ENCODE measurements at places on chromosomes 1 and 21.

DNA sequence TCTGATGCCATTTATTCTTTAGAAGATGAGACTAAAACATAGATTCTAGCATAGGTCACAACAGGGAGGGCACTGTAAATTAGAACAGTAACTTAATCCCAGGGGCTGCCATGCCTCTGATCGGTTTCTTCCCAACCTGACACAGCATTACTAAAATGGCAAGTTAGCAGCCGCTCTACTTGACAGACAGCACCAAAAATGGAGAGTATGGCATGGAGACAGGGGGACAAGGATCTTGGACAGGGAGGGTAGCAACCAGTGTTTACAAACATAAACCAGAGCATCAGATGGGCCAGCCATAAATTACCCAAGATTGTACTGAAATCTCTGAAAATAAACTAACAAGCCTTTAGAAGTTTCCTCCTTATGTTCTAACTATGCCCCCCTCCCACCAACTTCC is 5.9 kb downstream of the DUSP10 start:
- no peak for DNase-seq

GRCh38 chr1:112868191-112868590 is 87.8 kb downstream of the SLC16A1 start:
- no peak for DNase-seq

GRCh38 chr1:29912425-29912824 is 676.1 kb downstream of the PTPRU start:
- no peak for DNase-seq

- no peak for DNase-seq
These were observed 12.6 kb downstream of the NPL start for GRCh38 chr1:182802006-182802803.

DNA sequence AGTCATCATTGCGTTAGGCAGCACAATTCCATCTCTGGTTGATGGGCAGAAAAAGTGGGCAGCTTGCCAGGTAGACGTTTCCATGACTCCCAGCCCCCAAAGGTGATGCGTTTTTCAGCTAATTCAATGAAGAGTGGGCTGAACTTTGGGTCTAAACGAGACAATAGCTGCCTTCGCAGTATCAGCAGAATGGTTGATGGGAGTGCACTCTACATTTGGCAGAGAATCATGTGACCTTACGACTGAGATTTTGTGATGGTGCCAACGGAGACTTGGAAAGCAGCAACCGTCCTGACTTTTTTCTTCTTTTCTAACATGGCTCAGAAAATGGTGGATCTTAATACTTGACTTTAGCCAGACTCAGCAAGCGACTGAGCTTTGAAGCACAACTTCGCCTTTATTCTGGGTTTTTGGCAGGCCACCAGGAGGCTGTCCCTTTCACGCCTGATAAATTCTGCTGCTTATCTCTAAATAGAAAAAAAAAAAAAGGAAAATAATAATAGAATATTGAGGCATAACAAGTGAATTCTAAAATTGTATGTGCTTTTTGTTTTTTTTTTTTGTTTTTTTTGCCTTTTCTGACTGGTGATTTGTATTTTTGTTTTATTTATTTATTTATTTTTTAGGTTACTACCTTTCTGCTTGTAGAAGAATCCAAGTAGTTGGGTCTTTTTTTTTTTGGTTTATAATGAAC is 804.8 kb downstream of the USP25 start:
- DNase-seq, result no peak

DNA sequence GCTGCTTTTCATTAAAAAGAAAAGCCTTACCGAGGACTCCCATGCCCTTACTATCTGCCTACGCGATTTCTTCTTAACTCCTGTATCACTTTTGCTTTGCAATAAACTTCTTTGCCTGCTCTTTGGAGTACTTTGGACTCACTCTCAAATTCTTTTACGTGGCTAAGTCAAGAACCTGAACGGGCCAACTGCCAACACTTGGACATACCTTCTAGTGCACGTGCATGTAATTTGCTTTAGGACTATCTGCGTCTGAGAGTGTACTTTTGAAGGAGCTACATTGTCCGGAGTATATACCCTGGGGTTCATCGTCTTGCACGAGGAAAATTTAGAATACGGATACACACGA is 3.6 kb upstream of the OTUD3 start:
- DNase-seq, result no peak

DNA sequence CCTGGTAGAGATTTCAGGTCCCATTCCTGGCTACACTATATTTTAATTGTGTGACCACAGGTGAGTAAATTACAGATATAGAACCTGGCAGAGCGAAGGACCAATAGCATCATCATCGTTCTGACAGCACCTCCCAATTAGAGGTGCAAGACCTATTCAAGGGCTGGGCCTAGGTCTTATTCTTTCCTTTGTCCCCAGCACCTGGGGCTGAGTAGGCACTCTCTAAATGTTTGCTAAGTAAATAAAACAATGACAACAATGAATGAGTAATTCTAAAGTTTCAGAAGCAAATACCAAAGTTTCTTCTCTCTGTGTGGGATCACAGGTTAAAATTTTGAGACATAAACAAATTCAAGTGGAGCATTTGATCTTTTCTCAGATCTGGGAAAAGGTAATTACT is 32.7 kb downstream of the BEND5 start:
- DNase-seq, result no peak

DNA sequence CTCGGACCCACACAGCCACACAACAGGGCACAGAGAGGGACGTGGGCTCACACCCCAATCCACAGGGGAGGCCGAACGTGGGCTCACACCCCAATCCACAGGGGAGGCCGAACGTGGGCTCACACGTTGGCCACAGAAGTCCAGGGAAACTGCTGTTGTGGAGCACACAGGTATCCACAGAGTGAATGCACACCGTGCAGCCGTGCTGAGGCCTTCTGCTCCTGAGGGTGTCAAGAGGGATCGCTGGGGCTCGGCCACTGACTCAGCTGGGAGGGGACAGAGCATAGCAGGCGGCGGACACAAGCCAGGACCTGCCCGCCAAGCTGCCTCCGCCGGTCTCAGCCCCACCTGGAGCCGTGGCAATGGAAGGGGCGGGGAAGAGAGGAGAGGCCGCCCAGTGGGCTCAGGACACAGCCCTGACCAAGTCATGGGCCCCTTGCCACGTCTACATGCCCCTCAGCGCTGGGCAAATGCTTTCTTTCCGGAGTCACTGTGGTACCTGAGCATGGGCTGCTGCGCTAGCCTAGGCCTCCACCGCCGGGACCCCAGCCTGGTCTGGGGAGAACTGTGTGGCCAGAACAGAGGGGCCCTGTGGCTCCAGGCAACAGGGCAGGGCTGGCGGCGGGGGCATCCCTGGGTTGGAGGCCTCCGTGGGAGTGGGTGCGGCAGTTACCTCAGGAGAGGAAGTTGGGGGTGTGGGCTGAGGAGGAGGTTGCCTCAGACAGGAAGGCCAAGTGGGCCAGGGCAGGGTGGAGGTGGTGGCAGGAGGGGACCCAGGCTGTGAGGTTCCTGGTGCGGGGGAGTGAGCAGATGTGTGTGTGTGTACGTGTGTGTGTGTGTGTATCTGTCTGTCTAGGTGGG is 1.2 kb downstream of the SYTL1 start:
- DNase-seq, result peak; percentile 76

DNA sequence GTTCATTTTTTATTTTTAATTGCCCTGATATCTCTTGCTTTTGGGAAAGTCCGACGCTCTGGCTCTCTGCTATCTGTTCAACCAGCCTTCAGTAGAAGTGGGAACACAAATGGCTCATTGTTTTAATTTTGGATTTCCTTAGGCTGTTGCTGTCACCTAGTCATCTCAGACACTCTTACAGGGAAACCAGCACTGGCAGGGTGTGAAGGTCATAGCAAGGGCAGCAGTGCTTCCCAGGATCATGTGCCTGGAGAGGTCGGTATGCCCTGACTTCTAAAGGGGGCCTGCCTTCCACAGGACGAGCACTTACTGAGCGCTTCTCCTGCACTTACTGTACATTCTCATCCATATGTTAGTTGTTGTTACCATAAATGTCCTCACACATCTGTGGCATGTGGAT is 224.2 kb downstream of the DISC1 start:
- no peak for DNase-seq

DNA sequence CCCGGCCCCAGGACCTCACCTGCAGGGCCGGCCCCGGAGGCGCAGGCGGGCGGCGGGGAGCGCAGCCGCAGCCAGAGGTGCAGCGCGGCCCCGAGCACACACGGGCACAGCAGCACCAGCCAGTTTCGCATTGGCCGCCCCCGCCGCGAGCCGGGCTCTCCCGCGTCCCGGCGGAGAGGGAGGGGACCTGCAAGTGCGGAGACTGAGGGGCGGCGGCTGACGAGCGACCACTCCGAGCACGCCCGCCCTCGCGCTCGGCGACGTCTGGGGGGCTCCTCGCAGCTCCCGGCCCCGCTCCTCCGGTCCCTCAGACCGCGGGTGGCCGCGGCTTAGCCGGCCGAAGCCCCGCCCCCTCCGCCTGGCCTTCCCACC is at the start of gene B3GALNT2:
Gene B3GALNT2 (minus strand): TSS at position 331 of the 372 bp plus-strand sequence. CDS start 200 bp downstream, at position 131.
- no peak for DNase-seq

DNA sequence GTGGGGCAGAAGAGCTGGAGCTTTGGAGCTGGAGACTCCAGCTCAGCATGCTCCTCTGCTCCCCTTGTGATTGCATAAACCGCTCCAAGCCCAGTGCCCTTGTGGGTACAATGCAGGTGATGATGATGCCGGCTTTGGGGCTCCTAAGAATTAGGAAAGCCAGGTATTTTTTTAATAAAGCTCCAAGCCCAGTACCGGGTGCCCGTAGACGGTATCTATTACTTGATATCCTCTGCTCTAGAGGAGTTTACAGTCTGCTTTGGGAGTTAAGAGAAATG is 27.2 kb downstream of the TENT5C start:
- no peak for DNase-seq

DNA sequence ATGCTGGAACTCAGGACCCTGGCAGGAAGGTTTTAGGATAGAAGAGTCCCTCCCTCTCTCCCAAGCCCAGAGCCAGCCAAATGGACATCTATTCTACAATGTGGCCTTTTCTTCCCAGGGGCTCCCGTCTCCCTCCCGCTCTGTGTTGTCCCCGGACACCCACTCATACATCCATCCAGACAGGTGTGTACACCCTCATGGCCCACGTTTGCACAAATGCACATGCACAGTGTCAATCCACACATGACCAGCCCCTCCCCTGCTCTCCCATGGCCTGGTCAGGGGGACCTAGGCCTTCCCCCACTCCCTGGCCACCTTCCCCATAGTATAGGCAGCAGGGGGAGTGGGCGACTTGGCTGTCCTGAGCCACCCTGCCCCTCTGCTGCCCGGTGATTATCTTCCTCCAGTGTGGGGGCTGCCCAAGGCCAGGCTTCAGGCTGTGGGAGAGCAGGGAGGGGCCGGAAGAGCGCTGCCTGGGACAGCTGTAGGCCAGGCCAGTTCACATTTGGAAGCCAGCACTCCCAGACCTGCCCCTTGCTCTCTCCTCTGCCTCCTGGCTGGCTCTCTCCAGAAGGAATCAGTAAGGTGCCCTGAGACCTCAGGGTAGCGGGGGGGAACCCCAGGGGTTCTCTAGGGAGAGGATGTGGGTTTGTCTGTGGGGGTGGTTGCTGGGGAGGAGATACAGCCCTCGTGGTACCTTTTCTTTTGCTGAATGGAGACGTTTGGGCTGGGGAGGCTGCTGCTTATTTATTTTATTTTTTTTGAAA is 4.1 kb upstream of the PTPN7 start:
- peak; percentile 68 for DNase-seq

- no peak for DNase-seq
These were observed 170.6 kb upstream of the ARHGEF16 start for GRCh38 chr1:3283849-3284248.

GRCh38 chr1:236835491-236835890 is 40.4 kb downstream of the MTR start:
- DNase-seq, result no peak

GRCh38 chr1:241079047-241079446 is 278.0 kb downstream of the RGS7 start:
- DNase-seq, result no peak

DNA sequence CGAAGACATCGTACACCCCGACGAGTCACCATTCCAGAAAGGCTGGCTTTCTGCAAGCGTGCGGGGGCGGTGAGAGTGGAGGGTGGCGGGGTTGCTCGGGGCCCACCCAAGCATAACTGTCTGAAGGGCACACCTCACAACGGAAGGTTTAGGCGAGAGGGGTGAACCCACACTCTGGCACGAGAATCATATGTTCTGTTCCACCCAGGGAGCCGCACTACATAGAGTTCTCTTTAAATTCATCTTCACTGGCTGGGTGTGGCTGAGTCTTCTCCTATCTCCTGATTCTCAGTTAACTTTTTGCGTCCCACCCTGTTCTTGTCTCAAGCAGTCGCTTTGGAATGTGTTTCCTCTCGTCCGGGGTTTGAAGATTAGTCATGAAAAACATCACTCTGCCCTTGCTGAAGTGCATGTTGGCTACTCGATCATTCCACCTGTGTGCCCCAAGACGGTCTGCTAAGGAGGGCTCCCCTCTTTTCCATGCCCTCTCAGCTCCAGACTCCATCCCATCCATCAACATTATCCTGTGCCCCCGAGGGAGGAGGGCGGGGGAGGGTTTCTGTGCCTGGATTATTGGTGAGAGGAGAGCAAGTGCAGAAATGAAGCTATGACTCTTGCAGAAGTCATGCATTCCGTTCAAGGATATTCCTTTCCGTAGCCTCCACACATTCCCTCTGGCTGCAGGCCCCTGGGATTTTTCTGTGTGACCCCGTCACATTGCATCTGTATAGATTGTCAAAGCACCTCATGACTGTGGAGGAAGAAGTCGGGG is 53.5 kb upstream of the CD34 start:
- DNase-seq, result no peak

GRCh38 chr1:67427947-67428346 is 2.3 kb downstream of the SERBP1 start:
- no peak for DNase-seq

GRCh38 chr1:47992720-47993415 is 4.3 kb downstream of the TRABD2B start:
- no peak for DNase-seq

DNA sequence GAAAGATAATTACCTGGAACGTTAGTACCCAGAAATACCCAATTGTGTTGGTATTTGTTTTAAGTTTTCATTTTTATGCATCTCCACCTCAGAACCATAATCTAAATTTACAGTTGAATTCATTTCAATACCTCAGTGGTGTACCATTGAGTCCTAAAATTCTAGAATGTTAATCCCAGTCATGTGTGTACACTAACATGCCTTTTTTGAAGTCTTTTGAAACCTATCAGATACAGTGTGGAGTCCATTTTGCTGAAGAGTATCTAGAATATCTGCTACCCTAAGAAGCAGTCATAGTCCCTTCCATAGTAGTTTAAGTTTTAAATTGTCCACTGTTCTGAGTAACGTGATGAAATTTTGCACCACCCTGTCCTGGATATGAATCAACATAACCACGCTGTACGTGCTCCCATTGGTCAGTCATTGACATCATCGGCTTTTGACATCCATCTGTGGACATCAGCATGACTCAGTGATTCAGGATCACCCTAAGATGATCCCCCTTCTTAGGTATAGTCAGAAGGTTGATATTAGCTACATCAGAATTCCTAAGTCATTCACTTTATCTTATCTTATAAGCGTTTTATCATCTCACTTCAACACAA is 7.5 kb upstream of the ASH1L start:
- DNase-seq, result no peak

DNA sequence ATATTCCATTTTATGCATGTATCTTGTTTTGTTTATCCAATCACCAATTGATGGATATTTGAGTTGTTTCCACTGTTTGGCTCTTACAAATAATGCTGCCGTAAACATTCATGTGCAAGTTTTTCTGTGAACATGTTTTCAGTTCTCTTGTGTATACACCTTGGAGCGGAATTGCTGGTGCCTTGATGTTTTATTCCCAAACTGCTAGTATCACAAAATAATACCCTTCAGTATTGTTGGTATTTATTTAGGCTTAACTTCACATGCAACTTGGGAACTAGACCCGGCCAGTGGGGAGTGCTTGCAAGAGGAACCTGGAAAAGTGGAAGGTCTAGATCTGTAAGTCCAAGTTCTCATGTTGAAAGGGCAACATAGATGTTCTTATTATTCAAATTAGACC is 115.9 kb downstream of the CRYAA start:
- no peak for DNase-seq

- no peak for DNase-seq
These were observed 30.2 kb downstream of the LDLRAP1 start for GRCh38 chr1:25573591-25573930.

Data from CD8-positive, alpha-beta T cell (primary cell).